ENCODE measurements at places on chromosomes 7 and 10.

GRCh38 chr7:4823441-4824119, 38.2 kb downstream of the PAPOLB start:
- DNase-seq, result no peak

DNA sequence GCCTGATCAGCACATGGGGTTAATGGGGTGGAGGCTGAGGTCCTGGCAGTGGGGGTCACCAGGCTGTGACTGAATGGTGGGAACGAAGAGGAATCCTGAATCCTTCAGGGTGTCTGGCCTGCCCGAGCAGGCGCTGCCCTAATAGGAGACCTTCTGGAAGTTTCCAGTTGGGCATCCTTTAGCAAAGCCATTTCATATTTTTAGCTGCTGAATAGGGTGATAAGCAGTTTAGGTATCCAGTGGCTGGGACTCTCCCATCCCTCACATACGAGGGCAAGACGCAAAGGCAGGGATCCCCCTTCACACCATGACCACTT, 159.3 kb downstream of the SH3PXD2A start:
- no peak for DNase-seq

GRCh38 chr7:28800150-28800549, 158.0 kb downstream of the TRIL start:
- DNase-seq, result no peak

- no peak for DNase-seq
Measured at GRCh38 chr7:100366411-100367250, 6.7 kb upstream of the PILRA start.

DNA sequence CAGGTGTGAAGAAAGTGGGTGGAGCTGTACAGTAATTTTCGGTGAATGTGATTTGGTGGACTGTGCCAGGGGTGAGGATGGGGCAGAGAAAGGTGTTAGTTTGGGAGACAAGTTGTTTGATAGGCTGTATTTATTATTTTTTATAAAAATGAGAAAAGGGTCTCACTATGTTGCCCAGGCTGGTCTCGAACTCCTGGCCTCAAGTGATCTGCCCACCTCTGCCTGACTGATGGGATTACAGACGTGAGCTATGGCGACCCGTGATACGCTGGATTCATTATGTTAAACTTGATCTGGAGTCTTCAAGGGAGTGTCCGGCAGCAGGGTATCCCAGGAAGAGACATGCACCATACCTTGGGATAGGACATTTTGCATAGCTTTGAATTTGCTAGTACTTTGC, 1.3 kb downstream of the KAT6B start:
- no peak for DNase-seq

- no peak for DNase-seq
Measured at GRCh38 chr7:1849351-1850041, 179.4 kb downstream of the ELFN1 start.

GRCh38 chr7:136878878-136879277, 10.4 kb downstream of the CHRM2 start:
- DNase-seq, result no peak

GRCh38 chr7:28017372-28017771, 163.2 kb downstream of the JAZF1 start:
- DNase-seq, result no peak

DNA sequence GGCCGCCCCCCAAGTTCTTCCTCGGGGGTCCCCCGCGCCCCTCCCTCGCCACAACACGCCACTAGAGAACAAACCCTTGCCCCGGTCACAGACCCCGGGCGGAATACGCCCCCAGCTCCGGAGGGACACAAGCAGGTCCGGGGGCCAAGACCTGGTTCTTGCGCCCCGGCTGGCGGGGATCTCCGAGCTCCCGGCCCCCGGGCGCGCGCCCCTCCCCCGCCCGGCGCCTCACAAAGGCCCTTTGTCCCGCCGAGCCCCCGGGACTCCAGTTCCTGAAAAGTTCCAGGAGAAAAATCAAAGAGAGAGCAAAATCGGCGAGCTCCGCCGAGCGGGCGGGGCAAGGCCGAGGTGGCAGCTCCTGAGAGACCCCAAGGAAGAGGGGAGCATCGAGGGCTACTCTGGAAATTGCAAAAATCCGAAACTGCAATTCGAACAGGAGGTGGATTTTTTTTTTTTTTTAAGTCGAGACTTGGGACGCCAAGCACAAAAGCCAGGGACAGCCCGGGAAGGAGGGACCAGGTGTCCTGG, 4.0 kb downstream of the TNRC18 start:
- DNase-seq, result peak; percentile 66

DNA sequence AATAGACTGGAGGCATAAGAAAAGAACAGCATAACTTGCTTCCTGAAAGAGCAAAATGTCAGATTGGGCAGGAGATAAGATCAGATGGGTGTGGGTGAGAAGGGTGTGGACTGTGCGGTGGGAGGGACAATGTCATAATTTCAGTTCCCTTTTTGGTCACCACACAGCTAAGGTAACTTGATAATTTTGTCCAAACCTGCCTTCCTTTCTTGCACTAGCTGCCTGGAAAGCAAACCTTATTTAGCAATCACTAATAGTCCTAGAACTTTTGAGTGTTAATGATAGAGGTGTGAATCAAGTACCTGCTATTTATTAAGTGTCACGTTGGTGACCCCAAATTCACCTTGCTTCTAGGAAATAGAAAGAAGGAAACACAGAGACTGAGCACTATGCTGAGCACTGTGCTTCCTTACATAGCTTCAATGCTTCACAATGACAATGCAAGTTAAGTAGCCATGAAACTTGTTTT, 72.4 kb upstream of the SP4 start:
- no peak for DNase-seq

DNA sequence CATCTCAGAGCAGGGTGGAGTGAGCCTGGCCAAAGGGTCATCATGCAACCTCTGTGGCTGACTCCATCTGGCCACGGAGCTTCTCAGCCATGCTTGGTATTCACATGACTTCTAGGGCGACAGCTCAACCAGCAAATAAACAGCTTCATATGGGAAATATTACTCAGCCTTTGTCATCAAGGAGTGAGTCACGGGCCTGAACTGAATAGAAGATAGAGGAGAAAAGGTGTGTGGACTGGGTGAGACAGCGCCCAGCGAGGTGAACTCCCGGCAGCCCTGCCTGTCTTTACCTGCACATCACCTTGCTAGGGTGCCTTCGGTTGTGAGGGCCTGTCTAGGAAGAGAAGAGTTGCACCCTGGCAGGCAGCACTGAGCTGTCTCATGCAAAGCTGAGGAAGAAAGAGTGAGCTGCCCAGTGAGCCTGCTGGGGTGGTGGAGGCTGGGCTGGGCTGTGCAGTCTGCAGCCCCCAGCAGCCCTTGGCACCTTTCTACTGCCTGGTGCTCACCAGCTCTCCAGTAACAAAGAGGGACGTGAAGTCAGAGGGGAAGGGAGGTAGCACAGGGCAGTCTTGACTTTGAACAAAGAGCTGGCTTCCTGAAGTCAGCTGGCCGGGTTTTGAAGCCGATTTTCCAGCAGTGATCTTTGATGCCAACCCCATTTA, 114.2 kb downstream of the EGFR start:
- DNase-seq, result no peak

- no peak for DNase-seq
Measured at GRCh38 chr10:3897156-3897555, 112.1 kb upstream of the KLF6 start.

DNA sequence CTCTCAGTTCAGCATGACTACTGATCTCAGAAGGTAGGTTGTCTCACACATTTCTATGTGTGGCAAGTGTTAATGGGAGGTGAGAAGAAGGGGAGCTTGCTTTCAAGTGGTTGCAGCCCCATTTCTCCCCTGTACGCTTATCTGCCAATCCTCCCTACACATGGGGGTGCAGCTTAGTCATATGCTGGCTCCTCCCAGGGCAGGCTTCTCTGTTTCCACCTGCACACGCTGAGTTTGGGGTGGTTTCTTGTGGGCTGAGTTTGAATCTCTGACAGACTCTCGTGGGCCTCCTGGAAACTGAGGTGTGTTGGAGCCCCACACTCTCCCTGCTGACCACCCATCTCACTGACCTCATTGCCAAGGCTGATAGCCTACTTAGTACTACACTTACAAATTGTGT, 435.8 kb upstream of the MTPN start:
- no peak for DNase-seq

Data from head of caudate nucleus (tissue), 42 donors.